NCI-H1417 treated with DMSO at 0.1 percent for 48 hours (cell line): ENCODE measurements at places on chromosomes 11 and 22.

GRCh38 chr22:32132126-32132525 is 27.0 kb downstream of the C22orf42 start:
- no peak for DNase-seq

GRCh38 chr22:35517769-35518530 is 22.7 kb upstream of the RASD2 start:
- DNase-seq = no peak

- DNase-seq = peak; percentile 46
These were observed 132.0 kb downstream of the ELP4 start for GRCh38 chr11:31641477-31642062.

GRCh38 chr22:19998991-19999820 is 17.4 kb downstream of the ARVCF start:
- no peak for DNase-seq

GRCh38 chr11:58742140-58742539 is 10.4 kb upstream of the GLYAT start:
- no peak for DNase-seq

DNA sequence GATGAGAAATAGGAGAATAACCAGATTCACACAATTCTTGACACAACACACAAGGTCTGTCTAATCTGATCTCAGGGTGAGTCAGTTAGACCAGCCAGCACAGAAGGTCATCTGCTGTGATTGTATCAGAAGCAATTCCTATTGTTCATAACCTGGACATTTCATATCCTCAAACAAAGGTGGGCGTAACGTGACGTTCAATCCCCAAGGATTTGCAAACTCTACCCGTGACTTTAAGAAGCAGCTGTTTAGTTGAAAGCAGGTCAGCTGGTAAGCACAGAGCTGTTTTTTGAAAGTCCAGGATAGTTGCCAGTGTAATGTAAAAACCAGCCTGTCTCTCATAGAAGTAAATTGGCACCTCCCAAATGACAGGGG is 385.1 kb downstream of the DCDC1 start:
- DNase-seq = no peak

- no peak for DNase-seq
These were observed 1.6 kb downstream of the RNF26 start for GRCh38 chr11:119335655-119336543.

DNA sequence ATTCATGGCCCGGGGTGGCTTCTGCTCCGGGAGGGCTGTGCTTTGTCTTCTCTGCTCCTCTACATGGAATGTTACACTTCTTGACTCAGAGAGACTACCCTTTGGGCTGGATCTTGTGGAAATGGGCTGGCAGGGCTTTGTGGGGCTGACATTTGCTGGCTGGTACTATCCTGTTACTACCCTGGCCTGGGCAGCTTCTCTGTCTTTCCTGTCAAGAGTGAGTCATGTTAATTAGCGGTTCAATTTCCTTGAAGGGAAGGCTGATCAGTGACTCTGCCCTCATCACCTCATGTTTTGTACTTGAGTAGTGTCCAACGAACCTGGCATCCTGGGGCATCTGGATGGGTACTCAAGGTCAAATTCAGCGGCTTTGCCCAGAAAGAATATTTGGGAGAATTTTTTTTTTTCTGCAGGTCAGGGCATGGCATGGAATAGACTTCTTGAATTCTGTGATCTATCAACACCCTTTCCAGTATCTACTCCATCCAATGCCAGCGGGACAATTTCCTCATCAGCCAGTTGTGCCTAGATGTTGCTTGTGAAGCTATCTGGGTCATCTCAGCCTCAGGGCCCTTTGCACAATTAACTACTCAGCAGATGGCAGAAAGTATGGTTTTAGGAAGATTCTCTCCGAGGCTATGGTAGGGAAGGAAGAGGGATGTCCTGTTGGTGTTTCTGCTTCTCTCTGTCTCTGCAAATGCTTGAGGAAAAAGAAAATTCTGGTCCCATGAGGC is 140.5 kb upstream of the PLET1 start:
- no peak for DNase-seq

- no peak for DNase-seq
These were observed 6.9 kb downstream of the BDNF start for GRCh38 chr11:27693398-27693797.

- no peak for DNase-seq
These were observed 37.2 kb upstream of the ACER3 start for GRCh38 chr11:76823481-76824028.

DNA sequence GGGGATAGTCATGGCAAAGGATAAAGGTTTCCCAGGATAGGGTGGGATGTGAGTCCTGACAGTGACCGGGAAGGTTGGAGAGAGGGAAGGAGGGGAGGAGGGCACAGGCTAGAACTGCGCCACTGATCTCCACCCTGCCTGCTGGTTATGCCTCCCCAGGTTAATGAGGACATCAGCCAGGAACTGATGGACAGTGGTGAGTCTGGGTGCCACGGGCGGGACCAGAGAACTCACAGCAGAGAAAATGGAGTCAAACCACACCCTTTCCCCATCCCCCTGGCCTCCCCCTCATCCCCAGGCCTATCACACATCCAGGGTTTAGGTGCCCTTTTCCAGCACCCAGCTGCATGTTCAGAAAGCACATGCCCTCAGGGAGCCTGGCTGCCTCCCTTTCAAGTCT is 10.2 kb downstream of the ANKK1 start:
- no peak for DNase-seq

DNA sequence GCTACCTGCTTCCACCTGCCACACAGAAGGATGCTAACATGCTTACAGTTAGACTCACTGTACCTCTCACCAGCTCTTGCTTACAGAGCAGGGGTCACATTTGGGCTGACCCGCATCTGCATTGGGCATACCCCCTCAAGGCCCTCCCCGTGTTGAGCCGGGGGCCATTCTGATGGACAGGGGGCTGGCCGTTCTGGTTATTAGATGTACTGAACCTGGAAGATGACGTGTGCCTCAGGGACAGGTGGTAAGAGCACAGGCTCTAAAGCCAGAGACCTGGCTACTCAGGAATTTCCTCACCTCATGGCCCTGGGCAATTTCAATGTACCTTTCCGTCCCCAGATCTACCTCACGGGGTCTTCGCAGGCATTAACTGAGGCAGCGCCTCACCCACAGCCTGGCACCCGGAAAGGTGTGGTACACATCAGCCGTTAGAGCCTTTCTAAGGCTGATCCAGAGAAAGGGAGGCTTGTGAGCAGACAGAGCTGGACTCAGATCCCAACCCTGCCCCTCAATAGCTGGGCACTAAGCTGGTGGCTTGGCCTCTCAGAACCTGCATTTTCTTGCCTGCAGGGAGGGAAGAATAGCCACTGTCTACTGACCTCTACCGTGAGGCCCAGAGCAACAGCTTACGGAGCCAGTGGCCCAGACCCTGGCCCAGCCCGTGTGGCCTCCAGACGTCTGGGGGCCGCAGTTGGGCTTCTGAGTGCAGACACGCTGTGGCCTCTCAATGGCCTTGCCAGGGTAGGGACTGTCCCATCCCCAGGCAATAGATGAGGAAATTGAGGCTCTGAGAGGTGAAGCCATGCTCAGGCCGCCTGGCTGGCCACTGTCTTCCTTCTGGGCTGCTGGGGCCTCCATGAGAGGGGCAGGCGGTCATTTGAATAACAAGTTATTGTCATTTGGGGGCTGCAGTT is 100.6 kb downstream of the MORC2 start:
- no peak for DNase-seq

DNA sequence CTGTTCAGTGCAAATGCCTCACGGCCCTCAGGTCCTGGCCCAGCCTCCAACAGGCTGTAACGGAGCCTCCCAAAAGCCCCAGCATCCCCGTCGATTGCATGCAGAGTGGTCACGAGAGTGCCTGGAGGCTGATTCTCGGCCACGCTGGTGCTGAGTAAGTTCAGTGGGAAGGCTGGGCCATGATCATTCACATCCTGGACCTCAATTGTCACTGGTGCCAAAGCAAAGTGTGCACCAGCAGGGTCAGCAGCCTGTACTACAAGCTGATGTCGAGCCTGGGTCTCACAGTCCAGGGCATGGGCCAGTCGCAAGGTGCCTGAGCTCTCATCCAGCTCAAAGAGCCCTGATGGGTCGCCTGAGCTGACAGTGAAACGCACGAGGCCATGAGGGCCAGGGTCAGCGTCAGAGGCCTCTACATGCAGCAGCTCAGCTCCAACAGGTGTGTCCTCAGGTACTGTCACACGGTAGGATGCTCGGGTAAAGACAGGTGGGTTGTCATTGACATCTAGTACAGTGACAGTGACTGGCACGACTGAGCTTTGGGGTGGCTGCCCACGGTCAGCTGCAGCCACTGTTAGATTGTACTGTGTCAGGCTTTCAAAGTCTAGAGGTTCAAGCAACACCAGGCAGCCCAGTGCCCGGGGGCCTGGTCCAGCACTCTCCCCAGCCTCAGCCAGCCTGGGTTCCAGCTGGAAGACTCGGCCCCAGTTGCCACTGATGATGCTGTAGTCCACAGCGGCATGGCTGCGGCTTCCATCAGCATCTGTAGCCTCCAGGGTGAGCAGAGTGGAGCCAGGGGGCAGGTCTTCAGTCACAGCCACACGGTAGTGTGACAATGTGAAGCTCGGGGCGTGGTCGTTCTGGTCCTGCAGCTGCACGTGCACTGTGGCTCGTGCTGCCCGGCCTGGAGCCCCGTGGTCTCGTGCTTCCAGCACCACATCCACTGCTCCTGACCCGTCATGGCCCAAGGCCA is 4.5 kb upstream of the TPP1 start:
- DNase-seq = no peak

- no peak for DNase-seq
These were observed 4.1 kb downstream of the LRRC32 start for GRCh38 chr11:76666408-76666807.

- no peak for DNase-seq
These were observed 111.3 kb downstream of the PLEKHA7 start for GRCh38 chr11:16902781-16903378.

- DNase-seq = no peak
These were observed 6.0 kb upstream of the BID start for GRCh38 chr22:17780116-17780740.

GRCh38 chr11:9073466-9074225 is 17.8 kb downstream of the SCUBE2 start:
- DNase-seq = no peak

- DNase-seq = no peak
These were observed 445.6 kb downstream of the NTM start for GRCh38 chr11:131816051-131816450.

GRCh38 chr22:17113600-17113999 is 7.6 kb downstream of the TMEM121B start:
- DNase-seq = no peak

DNA sequence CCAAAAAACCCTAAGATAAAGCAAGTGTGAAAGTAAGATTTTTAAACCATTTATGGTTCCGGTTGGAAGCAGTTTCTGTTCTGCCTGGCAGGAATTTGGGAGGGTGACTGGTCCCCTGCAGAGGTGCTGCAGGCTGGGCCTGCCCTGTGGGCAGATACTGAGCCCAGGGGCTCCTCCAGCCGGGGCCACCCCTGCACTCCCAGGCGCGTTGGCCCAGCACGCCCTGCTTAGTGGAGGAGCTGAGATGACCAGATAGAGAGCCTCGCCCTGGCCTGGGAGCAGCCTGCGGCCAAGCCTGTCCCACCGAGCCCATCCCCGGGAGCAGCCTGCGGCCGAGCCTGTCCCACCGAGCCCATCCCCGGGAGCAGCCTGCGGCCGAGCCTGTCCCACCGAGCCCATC is 8.0 kb downstream of the PHLDA2 start:
- no peak for DNase-seq

- no peak for DNase-seq
These were observed 81.0 kb upstream of the LRRC55 start for GRCh38 chr11:57100638-57101331.

DNA sequence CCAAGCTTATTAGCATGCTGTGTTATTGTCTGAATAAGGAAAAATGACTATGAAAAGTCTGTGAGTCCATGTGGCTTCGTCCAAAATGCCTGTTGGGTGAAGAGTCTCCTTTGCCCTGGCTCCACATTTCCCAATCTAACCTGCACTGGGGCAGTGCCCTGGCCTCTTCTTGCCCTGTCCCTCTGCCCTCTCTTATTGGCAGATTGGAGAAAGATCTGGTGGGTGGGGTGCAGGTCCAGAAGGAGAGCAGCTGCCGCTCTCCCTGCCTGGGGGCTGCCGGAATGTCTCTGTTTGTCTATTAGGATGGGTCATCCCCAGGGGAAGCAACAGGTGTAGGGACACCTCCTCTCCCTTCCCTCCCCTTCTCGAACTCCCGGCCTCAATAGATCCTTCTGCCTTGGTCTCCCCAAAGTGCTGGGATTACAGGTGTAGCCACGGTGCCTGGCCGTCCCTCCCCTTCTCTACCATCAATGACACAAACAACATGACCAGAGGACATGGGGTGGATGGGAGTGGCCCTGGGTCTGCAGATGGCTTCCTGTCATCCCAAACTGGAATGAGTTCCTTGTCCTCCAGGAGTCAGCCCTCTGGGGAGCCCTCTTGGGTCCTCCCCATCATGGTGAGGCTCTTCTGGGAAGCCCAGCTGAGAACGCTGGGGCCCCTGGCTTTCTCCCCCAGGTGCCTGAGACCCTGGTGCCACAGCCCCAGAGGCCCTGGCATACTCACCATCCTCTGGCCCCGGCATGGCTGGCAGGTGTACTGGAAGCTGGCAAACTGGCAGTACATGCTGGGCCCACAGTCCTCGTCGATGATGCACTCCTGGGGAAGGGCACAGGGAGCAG is 40.5 kb downstream of the DKK3 start:
- DNase-seq = no peak

DNA sequence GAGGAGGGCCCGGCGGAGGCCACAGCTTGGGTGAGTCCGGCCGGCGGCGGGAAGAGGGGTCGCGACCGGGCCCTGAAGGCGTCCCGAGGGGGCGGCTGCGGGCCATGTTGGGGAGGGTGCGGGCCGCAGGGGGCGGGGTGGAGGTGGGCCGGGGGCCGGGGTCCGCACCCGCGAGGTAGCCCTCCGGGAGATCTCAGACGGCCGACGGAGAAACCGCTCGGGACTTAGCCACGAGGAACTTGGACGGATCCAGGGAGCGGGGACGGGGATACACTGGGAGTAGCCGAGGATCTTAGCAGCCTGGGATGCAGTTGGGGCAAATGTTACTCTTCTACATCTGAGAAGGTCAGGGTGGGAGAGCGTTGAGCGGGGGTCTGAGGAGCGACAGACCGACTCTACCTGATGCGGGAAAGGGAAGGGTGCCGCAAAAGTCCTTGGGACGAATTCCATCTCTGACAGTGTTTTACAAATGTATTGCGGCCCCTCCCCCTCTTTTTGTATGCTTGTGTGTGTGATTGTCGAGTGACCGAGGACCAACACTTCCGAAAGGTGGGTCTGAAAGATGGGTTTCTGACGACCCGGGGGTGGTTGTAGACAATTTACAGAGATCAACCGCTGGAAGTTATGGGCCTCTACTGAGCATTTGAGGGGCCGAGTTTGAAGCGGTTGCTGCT is 658 bp downstream of the STIP1 start:
- DNase-seq = no peak

DNA sequence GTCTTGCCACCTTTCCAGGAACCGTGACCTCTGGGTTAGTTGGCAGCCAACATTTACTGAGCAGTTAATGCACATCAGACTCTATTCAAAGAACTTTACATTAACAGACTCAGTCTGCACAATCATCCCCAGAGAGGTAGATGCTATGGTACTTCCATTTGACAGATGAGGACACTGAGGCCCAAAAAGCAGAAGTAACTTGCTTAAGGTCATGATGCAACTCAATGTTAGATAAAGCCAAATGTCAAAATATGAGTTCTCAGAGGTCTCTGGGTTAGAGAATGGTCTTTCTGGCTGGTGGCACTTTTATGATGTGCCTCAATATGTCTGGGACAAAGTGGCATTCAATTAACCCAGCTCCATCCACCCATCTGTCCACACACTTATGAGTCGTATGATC is 450.0 kb downstream of the MIAT start:
- DNase-seq = no peak

GRCh38 chr11:15195454-15196200 is 80.9 kb downstream of the INSC start:
- DNase-seq = no peak

- DNase-seq = no peak
These were observed 18.0 kb upstream of the DRD2 start for GRCh38 chr11:113493206-113493605.
